ENCODE measurements at places on chromosomes 6 and 20.

DNA sequence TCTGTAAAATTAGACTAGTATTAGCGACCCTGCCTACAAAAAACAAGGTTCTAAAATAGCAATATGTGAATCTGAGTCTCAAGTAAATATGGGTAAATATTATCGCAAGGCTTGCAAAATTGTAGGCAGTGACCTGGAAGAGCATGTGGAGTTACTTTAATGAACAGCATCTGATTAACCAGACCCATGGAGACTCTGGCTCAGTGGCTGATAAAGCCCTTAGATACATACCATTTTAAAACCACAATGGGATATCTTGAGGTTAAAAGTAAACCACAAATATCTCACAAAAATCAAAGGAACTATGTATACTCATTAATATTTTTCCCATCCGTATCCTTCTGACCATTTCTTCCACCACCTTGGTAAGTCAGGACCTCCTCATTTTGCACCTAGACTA lies 187.0 kb downstream of the MTFR2 start:
- no peak for DNase-seq

- DNase-seq: no peak
These were observed 127.2 kb downstream of the CD109 start for GRCh38 chr6:73823046-73823735.

- no peak for DNase-seq
These were observed 185 bp upstream of the TNFRSF6B start for GRCh38 chr20:63696306-63696627.

DNA sequence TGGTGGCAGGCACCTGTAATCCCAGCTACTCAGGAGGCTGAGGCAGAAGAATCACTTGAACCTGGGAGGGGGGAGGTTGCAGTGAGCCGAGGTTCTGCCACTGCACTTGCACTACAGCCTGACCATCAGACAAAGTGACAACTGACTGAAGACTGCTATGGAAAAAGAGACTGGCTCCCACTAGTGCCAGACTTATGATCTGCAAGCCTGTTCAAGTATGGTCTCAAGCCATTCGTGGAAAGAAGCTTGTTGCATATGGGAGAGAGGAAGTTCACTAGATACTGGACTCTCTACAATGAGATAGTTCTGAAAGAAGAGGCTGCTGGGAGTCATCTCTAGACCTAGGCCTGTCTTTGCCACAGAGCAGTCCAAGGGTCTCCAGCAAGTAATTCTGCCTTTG lies 26.7 kb downstream of the MDN1 start:
- no peak for DNase-seq

- DNase-seq: no peak
These were observed 298.5 kb upstream of the JAG1 start for GRCh38 chr20:10972219-10972860.

DNA sequence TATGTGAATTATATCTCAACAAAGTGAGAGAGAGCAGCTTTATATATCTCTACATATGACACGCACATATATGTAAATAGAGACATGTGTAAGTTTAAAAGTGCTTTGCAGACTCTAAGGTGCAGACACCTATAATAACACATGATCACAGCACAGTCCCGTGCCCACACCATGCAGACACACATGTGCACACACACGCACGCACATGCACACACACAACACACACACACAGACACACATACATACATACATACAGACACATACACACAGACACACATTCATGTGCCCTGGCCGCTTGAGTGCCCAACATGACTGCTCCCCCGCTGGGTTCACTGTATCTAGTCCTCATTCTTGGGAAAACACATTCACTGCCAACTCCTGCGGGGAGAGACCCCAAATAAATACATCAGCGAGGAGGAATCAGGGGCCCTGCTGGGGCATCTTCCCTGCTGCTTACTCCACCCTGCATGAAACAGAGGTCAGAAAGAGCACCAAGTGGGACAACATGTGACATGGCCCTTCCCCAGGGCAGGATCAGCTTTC lies 121.3 kb downstream of the BMP7 start:
- DNase-seq: no peak

- DNase-seq: no peak
These were observed 34.4 kb upstream of the NHSL1 start for GRCh38 chr6:138533667-138534066.

GRCh38 chr20:8667306-8667705 lies 401.6 kb upstream of the PLCB4 start:
- no peak for DNase-seq

DNA sequence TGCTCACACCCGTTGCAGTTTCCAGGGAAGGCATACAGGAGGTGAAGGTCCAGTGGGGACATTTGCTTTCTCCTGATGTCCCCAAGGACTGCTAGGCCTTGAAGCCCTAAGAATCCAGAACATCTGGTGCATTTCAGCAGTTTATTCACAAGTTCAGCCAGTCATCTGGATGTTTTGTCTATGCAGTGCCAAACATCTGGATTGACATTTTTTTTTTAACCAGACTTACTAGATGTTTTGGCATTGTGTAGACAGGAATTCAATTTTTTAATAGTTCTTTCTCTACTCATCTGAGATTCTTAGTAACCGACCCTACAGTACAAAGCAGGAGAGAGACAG lies 256.2 kb downstream of the CLIC5 start:
- no peak for DNase-seq

DNA sequence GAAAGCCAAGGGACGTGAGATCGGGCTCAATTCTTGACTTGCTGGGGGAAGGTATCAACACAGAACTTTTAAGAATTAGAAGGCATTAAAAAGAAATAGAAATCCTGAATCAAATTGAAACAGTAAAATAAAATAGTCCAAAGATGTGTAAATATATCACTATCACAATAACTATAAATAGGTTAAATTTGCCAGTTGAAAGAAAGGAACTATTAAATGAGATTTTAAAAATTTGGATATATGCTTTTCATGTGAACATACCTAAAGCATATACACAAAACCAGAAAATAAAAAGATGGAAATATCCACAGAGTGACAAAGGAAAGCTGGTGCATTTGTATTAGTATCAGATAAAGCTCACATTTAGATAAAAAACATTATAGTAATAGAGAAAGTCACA lies 152.4 kb upstream of the ESR1 start:
- DNase-seq: no peak

GRCh38 chr20:49534255-49534712 lies 33.7 kb downstream of the PTGIS start:
- peak; percentile 37 for DNase-seq

- DNase-seq: no peak
These were observed 969.1 kb upstream of the DEFB115 start for GRCh38 chr20:30288346-30288745.

- DNase-seq: no peak
These were observed 91.0 kb downstream of the ANKEF1 start for GRCh38 chr20:10125757-10126156.

DNA sequence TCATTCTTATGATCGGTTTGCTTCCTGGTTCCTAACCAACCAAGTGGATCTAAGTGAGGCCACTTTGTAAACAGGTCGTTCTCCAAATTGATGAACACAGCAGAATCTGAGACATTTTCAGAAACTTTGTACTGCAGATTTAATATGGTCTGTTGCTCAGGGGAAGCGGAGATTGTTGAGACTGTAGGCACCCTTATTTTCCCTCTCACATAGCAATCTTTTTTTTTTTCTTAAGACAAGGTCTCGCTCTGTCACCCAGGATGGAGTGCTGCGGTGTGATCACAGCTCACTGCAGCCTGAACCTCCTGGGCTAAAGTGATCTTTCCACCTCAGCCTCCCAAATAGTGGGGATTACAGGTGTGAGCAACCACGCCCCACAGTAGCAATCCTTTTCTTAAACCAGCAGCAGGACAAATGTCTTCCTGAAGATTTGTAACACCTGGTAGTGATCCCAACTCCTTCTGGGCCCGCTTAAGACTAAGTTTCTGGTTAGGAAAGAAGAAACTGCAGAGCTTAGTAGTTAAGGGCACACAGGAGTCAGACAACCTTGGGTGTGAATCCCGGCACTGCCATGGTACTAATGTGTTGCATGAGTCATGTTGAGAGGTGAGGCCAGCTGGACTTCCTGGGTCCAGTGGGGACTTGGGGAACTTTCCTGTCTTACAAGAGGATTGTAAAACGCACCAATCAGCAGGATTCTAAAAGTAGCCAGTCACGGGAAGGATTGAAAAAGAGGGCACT lies 48.4 kb upstream of the EZR start:
- no peak for DNase-seq

GRCh38 chr6:136284909-136285308 lies 4.7 kb downstream of the BCLAF1 start:
- no peak for DNase-seq

DNA sequence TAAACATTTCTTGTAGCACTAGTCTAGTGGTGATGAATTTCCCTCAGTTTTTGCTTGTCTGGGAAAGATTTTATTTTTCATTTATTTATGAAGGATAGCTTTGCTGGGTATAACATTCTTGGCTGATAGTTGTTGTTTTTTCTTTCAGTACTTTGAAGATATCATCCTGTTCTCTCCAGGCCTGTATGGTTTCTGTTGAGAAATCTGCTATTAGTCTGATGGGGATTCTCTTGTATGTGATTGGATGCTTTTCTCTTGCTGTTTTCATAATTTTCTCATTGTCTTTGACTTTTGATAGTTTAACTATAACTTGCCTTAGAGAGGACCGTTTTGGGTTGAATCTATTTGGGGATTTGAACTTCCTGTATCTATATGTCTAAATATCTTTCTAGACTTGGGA lies 207.1 kb downstream of the PACRG start:
- DNase-seq: no peak

- no peak for DNase-seq
These were observed 140.4 kb downstream of the HDGFL1 start for GRCh38 chr6:22709803-22710202.

DNA sequence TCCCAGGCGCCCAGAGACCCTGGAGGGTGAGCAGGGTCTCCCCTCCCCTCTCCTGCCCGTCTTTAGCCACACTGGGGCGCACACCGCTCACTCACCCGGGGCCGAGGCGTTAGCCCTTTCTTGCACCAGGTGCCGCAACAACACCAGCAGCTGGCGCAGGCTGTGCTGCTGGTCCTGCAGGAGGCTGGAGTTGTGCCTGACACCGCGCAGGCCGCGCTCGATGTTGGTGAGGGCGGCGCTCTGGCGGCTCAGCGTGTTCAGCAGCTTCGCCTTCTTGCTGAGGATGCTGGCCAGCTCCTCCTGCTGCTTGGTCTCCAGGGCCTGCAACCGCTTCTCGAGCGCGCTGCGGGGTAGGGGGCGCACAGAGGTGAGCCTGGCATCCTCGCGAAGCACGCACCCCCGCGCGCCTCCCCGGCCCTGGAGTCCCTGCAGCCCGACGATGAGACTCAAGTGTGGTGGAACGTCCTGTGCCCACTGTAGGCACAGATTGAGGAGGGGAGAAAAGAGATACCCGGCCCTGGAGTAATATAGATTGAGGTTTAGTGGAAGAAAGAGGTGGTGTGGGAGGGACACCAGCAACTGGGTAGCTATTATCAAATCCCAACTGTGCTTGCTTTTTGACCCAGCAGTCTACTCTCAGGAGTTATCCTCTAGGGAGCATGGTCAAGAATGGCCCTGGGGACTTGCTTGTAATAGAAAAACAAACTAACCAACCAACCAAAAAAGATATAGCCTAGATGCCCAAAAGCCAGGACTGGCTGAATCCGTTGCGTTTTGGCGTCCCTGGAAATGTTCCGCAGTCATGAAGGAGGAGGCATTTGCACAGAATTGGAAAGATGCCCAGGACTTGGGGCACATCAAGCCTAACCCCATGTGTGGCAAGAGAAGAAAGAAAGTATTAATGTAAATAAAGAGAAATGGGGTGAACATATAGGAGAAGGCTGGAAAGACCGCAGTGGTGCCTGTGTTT lies 30.9 kb downstream of the ANGPT4 start:
- DNase-seq: no peak

DNA sequence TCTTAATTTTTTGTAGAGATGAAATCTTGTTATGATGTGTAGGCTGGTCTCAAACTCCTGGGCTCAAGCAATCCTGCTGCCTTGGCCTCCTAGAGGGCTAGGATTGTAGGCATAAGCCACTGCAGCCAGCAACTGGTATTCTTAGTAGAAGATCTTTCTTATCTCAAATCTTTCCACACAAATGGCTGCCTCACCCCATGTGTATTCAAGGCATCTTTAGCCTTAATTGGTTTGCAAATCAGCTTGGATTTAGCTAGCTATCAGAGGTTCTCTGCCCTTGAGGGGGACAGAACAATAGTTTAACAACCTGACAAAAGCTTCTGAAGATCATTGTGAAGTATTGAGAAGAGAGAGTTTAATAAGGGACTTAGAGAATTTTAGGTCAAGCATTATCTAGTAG lies 17.9 kb upstream of the ABRACL start:
- DNase-seq: no peak

GRCh38 chr6:116390581-116390980 lies 19.8 kb downstream of the DSE start:
- DNase-seq: no peak

DNA sequence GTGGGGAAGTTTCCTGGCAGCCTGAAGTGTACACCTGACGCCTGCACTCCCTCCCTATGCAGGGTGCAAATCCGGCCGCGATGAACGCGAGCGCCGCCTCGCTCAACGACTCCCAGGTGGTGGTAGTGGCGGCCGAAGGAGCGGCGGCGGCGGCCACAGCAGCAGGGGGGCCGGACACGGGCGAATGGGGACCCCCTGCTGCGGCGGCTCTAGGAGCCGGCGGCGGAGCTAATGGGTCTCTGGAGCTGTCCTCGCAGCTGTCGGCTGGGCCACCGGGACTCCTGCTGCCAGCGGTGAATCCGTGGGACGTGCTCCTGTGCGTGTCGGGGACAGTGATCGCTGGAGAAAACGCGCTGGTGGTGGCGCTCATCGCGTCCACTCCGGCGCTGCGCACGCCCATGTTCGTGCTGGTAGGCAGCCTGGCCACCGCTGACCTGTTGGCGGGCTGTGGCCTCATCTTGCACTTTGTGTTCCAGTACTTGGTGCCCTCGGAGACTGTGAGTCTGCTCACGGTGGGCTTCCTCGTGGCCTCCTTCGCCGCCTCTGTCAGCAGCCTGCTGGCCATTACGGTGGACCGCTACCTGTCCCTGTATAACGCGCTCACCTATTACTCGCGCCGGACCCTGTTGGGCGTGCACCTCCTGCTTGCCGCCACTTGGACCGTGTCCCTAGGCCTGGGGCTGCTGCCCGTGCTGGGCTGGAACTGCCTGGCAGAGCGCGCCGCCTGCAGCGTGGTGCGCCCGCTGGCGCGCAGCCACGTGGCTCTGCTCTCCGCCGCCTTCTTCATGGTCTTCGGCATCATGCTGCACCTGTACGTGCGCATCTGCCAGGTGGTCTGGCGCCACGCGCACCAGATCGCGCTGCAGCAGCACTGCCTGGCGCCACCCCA lies 1.2 kb downstream of the GPR6 start:
- DNase-seq: no peak

GRCh38 chr6:13724182-13724581 lies 12.5 kb upstream of the RANBP9 start:
- no peak for DNase-seq

DNA sequence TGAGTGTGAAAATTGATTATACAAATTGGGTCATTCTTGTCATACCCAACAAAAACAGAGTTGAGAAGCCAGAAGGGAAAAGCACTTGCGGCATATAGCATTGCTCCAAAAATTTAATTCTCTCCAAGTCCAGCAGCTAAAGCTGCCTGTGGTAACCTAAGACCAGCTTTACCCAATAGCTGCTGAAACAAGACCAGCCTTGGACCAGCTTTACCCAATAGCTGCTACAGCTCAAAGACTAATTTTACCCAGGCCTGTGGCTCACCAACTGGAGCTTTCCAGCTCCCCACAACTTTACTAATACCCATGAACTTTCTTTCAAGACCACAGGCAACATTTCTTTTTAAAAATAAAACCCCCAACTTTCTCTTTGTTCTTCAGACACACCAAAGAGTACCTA lies 32.8 kb upstream of the ZNF133 start:
- DNase-seq: no peak

GRCh38 chr20:18628330-18628920 lies 40.6 kb downstream of the DTD1 start:
- no peak for DNase-seq

Data from stimulated activated CD4-positive, alpha-beta T cell treated with anti-CD3 and anti-CD28 coated beads, Interleukin-1b, Interleukin-23, amount 100 ng/mL, for 4 hours (primary cell).